Osteoblast (primary cell): ENCODE measurements at places on chromosomes 13 and 19. TPM values are rescaled to one million over a fixed set of nuclear protein-coding genes. Genes with fewer than 3 reads are reported as not detected.

TMEM59L gene
- total RNA-seq = 0.36 and 2.1 TPM in 2 replicates

CCDC97 gene
- total RNA-seq = 9.0 and 11.2 TPM in 2 replicates

LGALS16 gene
- total RNA-seq = not detected in 2 replicates

CERS1 gene
- 0.29 and 0.36 TPM in 2 replicates for total RNA-seq

DNA sequence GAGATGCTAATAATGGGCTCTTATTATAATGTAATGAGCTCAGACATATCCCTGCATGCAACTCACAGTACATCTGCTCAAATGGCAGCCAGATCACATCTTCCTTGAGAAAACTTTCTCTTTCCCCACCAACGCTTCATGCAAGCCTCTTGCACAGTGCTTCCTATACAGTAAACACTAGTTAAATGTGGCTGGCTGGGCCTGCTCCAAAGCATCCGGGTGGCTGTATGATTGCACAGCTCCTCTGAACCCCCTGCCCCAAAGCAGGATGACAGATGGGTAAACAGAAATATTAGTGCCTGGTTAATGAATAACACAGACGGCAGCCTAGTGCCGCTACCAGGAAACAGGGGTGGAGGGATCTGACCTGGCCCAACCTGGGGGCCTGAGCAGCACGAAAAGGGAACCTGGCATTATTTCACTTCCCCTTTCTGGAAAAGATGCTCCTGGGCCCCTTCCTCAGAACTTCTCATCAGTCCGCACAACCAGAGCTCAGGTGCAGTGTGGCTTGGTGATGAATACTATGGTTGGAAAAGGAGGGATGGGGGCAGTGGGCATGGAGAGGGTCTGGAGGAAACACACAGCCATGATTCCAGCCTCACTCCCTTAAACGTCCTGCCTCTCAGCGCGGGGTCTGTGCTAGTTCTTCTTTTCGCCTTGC, 10.8 kb downstream of the FFAR2 start:
- DNase-seq = no peak

- DNase-seq = no peak
Observed at GRCh38 chr19:33671211-33671610, 49.5 kb downstream of the CHST8 start.

GRCh38 chr19:13611596-13611995, 105.3 kb upstream of the CACNA1A start:
- no peak for DNase-seq

GRCh38 chr13:106560821-106561220, 7.1 kb downstream of the ARGLU1 start:
- DNase-seq = no peak

DNA sequence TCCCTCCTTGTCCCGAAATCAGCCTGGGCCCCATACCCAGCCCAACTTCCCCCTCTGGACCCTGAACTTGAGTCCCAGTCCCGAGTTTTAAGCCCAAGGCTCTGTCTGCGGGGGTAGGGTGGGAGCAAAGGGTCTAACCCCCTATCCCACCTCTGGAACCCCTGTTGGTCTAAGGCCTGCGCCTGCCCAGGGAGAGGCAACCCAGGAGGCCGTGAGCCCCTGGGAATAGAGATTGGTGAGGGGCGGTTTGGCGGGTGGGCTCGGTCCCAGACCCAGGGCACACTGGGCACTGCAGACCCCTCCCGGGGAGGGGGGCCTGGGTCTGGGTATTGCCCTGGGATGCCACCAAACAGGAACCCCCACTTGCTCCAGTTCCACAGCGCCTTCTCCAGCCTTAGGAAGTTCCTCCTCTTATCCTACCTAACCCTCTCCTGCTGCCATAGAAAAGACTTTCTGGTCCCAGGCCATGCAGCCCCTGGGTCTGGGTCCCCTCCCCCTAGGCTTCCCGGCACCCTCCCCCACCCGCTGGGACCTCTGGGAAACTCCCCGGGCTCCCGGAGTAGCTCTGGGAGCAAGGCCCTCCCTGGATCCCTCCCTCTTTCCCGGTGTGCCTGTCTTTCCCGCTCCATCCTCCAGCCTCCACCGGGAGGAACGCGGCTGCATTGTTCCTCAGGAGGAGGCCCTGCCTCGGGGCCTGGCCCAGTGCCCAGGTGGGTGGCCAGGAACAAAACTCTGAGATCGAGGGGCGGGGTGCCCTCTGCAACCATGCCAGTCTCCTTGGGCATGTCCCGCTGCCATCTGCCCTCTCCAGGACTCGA, 33.6 kb upstream of the NANOS3 start:
- DNase-seq = peak; percentile 93

DNA sequence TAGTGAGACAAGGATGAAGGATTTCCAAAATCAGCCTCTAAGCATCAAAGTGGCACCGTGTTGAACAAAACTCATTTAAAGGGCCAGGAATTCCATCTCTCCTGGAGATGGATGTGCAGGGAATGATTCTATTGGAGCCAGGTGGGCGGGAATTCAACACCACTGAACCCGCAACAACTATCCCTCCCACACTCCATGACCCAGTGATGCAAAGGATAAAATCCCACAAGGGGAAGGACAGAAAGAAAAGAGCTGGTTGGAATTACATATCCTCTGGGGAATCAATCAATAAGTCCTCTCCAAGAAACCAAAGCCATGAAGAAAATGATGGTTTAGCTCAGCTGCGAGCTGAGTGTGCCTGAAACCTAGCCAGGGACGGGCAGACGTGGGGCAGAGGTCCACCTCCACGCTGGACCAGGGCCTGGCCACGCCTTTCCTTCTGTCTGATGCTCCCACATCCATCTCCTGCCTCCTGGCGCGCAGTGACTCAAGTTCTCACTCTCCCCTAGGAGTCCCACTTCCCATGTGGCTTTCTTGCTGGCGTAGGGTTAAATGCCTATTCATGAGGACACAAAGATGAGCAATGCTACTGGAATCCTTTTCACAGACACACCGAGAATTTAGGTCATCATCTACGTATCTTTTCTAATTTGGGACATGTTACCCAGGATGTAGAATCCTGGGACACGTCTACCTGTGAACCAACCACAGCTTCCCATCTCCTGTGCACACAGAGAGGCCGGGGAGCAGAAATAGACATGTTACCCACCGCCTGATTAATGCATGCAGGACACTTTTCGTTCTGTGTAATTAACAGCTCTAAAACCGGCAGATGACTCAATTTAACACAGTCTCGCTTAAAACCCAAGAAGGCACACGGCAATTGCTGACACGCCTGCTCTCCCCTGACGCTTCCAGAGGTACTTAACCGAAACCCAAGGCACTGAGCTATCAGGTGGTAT, 48.6 kb downstream of the PEPD start:
- DNase-seq = peak; percentile 97

- DNase-seq = no peak
Observed at GRCh38 chr13:49908637-49909036, 27.5 kb downstream of the SPRYD7 start.

DNA sequence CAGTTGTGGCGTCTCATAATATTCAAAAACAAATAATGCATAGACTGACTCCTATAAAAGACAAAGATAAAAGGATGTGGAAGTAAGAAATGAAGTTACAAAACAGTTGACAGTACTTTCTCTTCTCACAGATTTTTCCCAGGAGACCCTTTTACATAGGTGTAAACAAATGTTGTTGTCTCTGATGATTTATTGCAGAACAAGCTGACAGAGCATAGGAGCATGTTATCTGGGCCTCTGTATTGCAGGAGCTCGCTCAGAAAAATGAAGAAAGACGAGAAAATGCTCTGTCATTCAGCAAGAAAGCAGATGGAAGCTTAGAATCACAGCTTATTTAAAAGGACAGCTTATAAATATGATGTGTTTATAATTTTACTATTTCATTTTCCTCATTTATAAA, 353.6 kb upstream of the GPC6 start:
- no peak for DNase-seq

GRCh38 chr19:17686592-17687024, 1.5 kb downstream of the UNC13A start:
- DNase-seq = peak; percentile 76

DNA sequence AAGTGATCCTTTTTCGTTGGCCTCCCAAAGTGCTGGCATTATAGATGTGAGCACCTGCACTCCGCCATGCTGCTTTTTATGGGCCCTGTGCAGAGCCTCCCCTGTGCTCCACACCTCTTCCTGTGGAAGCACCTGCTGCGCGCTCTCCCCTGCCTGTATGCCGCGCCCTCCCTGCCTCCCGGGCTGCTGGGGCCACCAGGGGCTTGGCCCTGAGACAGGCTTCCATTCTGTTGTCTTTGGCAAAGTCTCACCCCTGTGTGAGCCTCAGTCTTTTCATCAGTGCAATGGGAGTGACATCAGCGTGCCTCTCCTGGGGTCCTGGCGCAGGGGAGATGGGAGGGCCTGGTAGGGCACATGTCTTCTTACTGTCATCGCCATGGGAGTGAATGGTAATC, 1.3 kb downstream of the FAM174C start:
- no peak for DNase-seq

DNA sequence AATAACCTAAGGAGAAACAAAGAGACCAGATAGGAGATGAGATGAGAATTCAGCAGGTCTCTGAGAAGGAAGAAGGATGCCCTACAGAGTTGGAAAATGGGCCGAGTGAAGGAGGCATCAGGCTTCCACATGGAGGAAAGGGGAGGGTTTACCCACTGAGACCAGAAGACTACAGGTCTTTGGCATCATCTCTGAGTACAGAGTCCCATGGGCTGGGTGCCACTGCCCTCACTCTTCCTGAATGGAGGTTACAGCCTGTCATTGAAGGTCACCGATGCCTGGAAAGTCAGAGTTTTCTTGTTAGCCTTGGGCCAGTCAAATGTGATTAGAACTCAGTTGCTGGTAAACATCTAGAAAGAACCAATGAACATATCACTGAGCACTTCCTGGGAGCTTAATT, 9.9 kb downstream of the ZNF302 start:
- no peak for DNase-seq

DNA sequence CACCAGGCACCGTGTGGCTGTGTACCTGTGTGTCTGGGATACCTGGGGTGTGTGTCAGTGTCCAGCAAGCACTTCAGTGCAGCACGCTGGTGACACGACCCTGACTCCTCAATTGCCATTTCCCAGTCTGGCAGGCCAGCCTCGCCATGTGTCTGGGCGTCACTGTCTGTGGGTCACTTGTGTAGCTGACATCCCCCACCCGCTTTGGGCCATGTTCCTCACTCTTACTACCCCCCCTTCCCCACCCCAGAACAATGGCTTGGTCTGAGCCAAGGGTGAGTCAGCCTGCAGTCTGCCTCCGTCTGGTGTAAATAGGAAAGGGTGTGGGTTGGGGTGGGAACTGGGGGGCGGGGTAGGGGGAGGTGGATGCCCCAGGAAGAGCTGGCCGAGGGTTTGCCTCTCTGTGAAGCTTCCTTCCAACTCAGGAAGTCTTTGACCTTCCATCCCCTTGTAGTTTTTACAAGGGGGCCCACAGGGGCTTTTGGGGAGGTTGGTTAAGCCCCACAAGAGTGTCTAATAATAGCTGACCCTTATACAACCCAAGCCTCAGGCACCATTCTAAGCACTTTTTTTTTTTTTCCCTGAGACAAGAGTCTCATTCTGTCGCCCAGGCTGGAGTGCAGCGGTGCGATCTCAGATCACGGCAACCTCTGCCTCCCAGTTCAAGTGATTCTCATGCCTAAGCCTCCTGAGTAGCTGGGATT, 17.6 kb downstream of the NOVA2 start:
- DNase-seq = no peak
